Activated CD8-positive, alpha-beta memory T cell treated with anti-CD3 and anti-CD28 coated beads, Interleukin-2, amount 10 ng/mL, durations not matched to agents 7 days and 5 days (primary cell): ENCODE measurements at places on chromosomes 7 and 10.
A peak's percentile ranks its signal among the peaks of the same experiment; 100 is the strongest.

GRCh38 chr7:48147078-48147591 lies 24.1 kb upstream of the ABCA13 start:
- DNase-seq: no peak

- peak; percentile 38 for DNase-seq
These were observed at the start of gene GPRIN2 for GRCh38 chr10:46556515-46557318. Gene GPRIN2 (minus strand): TSS chr10:46556658. CDS start chr10:46550736, 5,922 bp downstream.

DNA sequence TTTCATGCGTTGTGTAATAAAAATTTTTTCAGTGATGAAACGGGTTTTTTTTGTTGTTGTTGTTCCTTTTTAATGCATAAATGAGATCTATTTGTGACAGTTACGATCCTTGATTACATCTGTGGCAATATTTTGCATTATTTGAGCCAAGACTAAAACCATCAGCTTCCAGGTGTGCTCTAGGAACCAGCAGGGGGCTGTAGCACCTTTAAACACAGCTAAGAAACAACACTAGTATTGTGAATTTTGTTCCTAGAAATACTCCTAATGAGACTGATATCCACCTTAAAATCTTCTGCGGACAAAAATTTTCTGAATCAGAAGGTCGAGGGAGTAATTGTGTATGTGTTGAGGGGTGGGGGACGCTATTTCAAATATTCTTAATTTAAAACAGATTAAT lies 52.6 kb downstream of the FGFBP3 start:
- DNase-seq: no peak

GRCh38 chr10:115762029-115762428 lies 511.0 kb downstream of the GFRA1 start:
- no peak for DNase-seq

DNA sequence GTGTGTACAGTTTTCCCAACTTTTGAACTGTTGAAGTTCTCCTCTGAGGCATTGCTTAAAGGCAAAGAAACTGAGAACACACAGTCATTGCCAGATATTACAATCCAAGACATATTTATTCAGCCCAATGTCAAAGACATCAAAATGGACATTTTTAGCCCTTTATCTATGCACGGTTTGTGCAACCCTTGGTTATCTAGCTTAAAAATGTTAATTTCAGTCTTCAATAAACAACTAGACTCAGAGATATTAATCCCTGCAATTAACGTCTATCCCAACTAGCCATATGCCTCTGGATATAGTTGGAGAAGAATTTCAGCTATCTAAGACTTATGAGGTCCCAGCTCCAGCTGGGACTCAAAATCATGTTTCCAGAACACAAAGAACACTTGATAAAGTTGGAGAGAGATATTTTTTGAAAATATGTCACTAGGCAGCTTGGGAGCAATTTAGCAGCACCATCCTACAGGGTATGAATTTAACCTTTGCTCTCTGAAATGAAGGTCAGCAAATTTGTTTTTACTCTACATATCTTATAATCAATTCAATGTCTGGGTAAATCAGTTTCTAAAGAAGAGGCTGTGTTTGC lies 357.0 kb downstream of the RNLS start:
- DNase-seq: no peak

DNA sequence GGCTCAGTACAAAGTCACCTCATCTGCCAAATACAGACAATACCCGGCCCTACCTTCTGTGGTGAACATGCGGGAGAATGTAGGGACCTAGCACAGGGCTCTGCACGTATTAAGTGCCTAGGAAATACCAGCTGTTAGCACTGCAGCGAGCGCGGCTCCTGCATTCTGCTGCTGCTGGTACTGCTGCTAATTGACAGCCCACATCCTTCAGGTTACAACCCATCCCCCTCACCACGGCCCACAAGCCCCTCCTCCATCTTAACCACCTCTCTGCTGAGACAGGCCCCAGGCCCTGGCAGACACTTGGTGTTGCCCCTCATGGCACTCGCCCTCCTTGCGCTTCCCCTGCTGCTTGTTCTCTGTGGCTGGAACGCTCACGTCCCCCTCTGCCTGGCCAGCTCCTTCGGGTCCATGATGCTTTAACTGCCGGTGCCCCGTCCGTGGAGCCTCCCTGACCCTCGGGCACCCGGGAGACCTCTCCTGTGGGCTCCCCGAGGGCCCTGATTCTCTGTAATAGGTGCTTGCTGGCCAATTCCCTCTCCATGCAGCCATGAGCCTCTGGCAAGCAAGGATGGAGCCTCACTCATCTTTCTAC lies 53.3 kb upstream of the LOXL4 start:
- DNase-seq: no peak

DNA sequence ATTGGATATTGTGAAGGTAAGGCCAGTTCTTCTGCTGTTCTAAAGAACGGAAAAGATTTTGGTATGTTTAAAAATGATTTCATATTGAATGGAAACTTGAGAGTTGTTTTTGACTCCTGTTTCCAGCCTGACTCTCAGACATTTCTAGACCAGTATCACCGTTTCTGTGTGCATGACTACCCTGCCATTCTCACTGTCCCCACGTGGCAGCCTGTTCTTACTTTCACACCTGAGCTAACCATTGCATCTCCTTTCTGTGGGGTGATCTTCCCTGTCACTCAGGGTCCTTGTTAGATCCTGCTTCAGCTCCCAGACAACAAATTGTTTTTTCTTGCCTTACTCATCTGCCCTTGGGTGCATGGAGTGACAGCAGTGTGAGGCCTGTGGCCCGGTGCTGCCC lies 38.9 kb downstream of the GLRX3 start:
- no peak for DNase-seq

GRCh38 chr10:129951970-129952265 lies 12.2 kb downstream of the EBF3 start:
- DNase-seq: no peak

GRCh38 chr10:113126229-113127201 lies 176.5 kb downstream of the TCF7L2 start:
- DNase-seq: peak; percentile 43

GRCh38 chr10:50603151-50603850 lies 20.5 kb downstream of the SGMS1 start:
- DNase-seq: no peak

DNA sequence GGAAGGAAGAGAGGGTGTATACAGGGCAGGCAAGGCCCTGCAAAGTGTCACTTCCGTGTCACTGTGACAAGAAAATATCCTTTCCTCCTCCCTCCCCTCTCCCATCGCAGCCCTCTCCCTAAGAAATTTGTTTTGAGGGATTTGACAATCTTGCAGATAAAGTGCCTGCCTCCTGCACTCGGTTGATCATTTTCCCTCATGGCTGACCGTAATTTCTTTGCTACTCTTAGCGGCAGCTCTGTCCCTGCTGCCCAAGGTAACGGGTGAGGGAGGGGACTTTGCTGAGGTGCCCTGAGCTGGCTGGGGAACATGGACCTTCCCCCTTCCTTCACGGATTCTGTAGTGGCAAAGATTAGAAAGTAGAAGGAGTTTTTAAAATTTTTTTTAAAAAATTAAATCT lies 179.1 kb downstream of the TCF7L2 start:
- DNase-seq: no peak

GRCh38 chr10:44703241-44704155 lies 207.6 kb upstream of the TMEM72 start:
- no peak for DNase-seq

GRCh38 chr10:10520491-10521385 lies 496.9 kb upstream of the CELF2 start:
- DNase-seq: no peak

GRCh38 chr7:47888371-47889265 lies 59.6 kb downstream of the PKD1L1 start:
- no peak for DNase-seq

DNA sequence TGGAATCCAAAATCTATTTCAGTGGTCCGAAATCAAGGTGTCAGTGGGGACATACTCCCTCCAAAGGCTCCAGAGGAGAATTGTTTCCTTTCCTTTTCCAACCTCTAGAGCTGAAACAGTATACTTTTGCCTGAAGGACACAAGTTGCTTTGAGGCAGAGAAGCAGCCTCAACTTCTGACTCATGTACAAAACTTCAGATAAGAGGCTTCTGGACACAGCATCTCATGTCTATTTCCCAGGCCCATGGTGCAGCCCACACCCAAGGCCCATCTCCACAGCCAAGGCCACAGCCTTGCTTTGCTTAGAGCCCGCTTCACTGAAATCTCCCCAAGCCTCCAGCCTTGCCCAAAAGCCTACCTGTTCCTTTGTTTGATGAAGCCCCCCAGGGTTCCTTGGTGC lies 68.9 kb downstream of the ZNF467 start:
- no peak for DNase-seq
